ENCODE measurements at places on chromosomes 7 and 10. TPM values are rescaled to one million over a fixed set of nuclear protein-coding genes. Genes with fewer than 3 reads are reported as not detected.

GRCh38 chr10:74110120-74110519, 40.5 kb downstream of the AP3M1 start:
- no peak for DNase-seq

The SIRT1 gene
- polyA plus RNA-seq, result 19.1 TPM

The CPN1 gene
- polyA plus RNA-seq, result not detected

GRCh38 chr10:69497611-69498390, 46.5 kb downstream of the TSPAN15 start:
- DNase-seq, result no peak

GRCh38 chr7:113122744-113123143, 4.4 kb upstream of the SMIM30 start:
- DNase-seq, result no peak

DNA sequence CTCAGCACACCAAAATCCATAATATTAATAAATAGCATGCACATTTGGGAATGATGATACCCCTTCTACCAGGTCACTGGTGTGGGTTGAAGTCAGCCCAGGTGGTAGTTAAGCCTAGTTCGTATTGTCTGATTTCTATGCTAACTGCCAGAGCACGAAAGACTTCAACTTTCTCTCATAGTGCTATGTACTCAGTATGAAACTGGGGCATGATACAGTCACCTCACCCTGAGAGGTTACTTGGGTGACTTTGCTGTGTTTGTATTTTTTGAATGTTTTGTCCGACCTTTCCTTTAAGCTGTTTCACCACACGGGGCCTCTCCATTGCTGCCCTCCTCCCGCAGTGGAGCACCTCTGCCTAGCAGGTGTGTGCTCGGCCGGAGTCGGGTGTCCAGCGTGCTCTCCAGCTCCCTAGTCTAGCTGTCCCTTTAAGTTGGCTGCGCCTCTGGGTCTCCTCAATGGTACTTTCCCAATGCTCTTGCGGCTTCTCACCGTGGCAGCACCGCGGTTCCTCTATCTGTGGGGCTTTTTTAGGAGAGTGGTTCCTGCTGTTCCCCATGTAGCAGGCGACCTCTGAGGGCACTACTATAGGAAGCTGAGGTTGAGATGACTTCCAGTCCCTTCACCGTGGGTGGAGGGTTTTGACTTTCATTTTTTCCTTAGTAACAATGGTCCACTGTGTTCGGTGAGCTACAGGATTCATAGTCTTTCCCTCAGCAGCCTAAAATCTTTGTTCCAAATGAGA, 524.0 kb upstream of the PFKP start:
- DNase-seq, result no peak

DNA sequence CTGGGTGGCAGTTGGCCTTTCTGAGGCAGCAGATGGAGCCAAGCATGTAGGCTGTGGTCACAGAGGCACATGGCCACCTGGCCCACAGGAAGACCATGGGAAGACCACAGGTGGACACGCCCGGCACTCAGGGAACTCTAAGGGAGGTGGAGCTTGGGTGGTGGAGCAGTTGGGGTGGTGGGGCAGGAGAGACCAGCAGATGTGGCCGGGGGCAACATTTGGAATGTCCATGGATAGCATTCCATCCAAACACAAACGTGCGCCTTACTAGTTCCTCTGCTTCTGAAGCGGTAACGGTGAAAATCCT, 290.9 kb downstream of the PTPRN2 start:
- no peak for DNase-seq

- peak; percentile 58 for DNase-seq
Measured at GRCh38 chr7:135335628-135336139, 102.0 kb downstream of the STRA8 start.

DNA sequence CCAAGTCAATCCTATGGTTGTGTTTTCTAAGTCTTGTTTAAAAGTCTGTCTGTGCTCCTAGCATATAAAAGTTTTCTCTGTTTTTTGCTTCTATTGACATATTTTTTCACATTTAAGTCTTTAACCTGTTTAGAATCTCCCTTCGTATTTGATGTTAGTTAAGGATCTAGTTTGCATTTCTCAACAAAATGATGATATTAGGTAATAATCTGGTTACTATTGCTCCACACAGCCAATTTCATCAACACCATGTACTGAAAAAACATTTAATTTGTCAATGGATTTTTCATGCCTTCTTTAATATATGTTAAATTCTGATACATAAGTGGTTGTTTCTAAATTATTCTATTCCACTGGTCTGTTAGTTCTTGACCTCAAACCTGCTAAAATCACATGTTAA, 17.5 kb upstream of the TSGA13 start:
- no peak for DNase-seq

- DNase-seq, result peak; percentile 75
Measured at GRCh38 chr7:44587843-44588711, 6.0 kb upstream of the TMED4 start.

All from muscle of leg (tissue), 16 donors.